ENCODE measurements at places on chromosomes 12 and 14.
A peak's percentile ranks its signal among the peaks of the same experiment; 100 is the strongest.

- no peak for DNase-seq
Observed at GRCh38 chr14:39682582-39682981, 250.3 kb upstream of the FBXO33 start.

DNA sequence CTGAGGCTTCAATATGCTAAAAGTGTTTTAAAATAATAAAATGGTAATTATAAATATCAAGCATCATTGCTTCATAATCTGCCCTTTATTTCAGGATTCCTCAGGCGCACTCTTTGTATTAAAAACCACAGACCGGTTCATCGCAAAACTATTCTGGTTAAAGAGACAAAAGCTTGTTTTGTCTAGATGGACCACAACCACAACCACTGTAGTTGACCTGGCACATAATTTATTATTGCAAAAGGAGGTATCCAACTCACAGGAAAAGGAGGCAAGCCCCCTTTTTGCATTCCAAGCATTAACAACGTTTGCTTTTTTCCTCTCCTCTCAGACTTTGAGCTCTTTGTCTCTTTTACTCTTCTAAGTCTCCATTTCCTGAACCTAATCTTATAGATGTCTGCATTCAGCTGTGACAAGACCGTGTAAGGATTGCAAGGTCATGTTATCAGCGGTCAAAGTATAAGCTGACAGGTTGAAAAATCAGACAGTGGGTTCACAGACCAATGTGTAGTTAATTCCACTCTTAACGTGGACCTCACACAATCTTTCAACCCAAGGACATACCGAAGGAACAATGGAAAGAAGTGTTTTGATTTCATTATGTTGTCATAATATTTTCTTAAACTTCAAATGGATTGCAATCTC lies 1057.6 kb downstream of the GALC start:
- no peak for DNase-seq

DNA sequence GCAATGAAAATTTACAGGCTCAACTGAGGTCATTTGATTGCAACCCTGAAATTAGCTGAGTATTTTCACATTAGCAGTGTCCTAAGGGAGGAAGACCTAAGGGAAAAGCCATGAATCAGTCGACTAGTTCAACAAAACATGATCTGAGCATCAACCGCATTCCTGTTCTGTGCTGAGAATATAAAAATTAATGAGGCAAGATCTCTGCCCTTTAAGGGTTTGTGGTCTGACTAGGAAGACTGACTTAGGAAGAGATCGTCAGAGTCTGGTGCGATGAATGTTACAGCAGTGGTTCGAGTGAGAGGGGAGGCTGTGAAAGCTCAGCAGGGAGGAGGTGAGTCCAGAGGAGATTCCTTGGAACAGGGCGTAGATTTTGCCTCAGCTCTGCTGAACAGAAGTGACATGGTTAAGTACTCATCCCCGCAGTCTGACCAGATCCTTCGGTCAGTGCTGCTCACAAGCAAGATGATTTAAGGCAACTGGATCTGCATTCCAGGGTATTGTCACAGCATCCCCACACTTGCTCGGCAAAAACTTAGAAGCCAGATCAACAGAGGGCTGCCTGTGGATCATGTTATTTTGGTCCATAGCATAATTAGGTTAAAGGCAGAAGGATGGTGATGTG lies 49.6 kb downstream of the BMAL2 start:
- no peak for DNase-seq

DNA sequence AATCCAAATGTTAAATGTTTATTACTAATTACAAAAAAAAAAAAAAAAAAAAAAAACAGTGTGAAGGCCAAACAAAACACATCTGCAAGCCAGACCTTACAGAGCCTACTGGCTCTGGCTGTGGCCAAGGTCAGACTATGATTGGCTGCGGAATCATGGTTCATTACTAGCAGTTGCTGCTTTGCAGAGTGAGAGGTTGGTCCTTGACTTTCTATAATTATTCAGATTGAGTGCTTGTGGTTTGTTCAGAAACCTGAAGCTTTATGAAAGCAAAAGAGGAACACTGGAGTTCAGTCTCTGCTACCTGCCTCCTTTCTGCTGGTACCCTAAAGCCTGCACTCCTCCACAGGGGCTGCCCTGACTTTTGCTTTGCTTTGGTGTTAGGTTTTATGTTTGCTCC lies 550.9 kb downstream of the BCL11B start:
- no peak for DNase-seq

DNA sequence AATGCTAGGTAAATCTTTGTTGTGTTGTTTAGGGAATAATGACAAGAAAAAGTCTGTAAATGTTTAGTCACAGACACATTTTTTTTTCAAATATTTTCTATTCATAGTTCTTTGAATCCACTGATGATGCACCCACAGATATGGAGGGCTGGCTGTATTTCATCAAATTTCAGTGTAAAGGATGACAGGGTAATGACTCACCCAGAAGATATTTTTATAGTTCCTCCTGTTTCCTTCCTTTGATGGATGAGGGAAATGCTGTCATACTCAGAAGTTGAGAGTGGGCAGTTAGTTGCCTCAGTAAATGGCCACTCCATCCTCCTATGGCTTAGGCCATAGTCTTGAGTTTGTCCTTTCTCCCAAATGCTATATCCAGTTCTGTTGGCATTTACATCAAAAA lies 76.9 kb upstream of the REP15 start:
- DNase-seq = peak; percentile 83

DNA sequence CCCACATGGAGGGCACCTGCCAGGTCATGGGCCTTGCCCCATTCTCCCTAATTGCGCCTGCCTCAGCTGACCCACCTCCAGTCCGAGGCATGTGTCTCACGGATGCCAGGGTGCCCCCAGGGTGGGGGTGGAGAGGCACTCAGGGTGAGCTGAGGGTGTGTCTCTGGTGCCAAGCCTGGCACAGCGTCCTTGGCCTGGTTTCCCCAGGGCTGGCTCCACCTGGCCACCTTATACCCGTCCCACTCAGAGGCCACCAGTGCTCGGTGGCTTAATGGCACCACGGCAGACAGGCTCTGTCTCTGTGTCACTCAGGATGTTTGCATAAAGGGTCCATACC lies 33.6 kb upstream of the TDRD9 start:
- no peak for DNase-seq

- DNase-seq = peak; percentile 73
Observed at GRCh38 chr12:72346363-72346944, 74.3 kb downstream of the TRHDE start.

DNA sequence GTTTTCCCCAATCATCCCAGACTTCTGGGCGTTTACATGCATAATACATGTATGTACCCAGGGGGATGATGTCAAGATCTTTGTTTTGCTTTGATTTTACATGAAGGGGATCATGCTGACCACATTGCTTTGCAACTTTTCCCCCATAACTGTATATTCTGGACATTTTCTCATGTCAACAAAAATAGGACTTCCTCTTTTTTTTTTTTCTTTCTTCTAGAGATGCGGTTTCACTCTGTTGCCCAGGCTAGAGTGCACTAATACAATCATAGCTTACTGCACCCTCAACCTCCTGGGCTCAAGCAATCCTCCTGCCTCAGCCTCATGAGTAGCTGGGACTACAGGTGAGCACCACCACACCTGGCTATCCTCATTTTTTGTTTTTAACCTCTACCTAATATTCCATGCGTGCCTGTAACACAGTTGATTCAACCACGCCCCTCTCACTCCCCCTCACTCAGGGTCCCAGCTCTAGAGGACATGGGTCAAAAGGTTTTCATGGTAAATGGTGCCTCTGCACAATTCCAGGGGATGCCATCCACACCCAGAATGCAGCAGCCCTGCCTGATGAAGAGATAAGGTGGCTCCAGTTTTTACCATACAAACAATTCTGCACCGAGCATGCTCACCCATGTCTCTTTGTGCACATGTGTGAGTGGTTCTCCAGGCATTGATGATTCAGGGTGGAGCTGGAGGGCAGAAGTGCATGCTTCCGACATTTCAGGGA lies 32.0 kb upstream of the CIPC start:
- no peak for DNase-seq

DNA sequence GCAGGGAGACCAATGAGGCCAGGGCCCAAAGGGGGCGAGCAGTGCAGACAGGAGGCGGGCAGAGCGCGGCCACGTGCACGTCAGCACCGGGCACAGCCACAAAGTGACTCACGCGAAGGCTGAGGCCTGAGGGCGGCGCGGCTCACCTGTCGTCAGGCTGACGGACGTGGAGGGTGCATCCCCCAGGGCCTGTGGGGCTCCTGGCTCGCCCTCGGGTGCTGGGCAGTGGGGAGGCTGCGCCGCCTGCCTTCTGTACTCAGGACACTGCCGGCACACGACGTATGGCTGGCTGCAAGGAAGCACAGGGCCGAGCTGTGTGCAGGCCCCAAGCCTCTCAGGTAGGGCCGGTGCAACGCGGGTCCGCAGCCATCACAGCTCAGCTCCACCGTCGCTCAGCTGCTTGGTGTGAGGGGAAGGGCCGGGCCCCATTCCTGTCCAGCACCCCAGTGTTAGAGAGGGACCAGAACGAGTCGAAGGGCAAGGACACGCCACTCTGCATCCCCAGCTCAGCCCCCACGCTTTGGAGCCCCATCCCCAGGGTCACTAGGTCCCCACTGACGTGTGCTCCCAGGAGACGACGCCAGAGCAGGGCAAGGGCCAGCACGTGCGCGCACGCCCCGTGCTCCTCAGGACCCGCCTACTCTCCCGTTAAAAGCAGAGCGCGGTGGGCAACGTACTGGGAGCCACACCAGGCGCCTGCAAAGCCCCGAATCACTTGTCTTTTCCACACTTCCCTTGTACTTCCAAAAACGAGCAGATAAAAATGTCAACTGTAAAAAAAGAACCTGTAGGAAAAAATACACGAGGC lies 24.8 kb upstream of the GOLGA3 start:
- DNase-seq = no peak

DNA sequence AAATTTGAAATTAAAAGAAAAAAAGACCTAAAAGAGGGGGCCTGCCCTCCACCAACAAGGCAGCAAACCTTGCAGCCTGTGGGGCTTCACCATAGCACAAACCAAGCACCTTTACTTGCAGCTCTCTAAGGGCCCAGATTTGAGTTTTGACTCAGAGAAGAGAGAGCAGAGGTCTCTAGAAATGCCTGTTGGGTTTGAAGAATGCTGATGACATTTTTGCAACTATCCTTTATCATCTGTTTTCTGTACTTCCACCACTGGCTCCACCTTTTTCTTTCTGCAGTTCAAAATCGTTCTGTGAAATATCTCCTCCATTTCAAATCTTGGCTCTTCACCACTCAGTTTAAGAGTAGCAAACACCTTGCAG lies 83.8 kb upstream of the HMGA2 start:
- DNase-seq = no peak

- no peak for DNase-seq
Observed at GRCh38 chr12:76084863-76085519, 506 bp upstream of the NAP1L1 start.
